HS-5 (cell line): ENCODE measurements at places on chromosomes 3 and 15.

DNA sequence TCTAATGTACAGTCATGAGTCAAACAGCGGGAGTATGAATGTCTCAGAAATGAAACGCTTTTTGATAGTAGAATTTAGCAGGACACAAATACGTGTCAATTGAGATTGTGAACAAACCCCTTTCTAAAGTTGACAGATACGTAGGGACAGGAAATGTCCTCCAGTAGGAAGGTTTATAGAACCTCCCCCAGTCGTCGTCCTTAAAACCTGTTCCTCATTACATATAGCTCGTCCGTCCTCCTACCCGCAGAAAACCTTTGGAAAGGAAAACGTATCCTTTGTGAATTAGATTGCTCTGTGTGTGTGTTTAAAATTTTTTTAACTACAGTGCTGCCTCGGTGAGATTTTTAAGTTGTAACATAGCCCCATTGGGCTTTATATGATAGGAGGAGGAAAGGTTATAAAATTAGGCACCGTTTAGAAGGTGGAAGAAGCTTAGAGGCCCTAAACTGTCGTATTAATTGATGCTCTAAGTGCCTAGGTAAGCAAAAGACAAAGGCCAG lies 4.1 kb downstream of the UBE2E1 start:
- no peak for DNase-seq

GRCh38 chr3:103684904-103685303 lies 1250.1 kb downstream of the ZPLD1 start:
- DNase-seq = no peak

- DNase-seq = no peak
Measured at GRCh38 chr15:71146580-71146982, 31.3 kb downstream of the THSD4 start.

DNA sequence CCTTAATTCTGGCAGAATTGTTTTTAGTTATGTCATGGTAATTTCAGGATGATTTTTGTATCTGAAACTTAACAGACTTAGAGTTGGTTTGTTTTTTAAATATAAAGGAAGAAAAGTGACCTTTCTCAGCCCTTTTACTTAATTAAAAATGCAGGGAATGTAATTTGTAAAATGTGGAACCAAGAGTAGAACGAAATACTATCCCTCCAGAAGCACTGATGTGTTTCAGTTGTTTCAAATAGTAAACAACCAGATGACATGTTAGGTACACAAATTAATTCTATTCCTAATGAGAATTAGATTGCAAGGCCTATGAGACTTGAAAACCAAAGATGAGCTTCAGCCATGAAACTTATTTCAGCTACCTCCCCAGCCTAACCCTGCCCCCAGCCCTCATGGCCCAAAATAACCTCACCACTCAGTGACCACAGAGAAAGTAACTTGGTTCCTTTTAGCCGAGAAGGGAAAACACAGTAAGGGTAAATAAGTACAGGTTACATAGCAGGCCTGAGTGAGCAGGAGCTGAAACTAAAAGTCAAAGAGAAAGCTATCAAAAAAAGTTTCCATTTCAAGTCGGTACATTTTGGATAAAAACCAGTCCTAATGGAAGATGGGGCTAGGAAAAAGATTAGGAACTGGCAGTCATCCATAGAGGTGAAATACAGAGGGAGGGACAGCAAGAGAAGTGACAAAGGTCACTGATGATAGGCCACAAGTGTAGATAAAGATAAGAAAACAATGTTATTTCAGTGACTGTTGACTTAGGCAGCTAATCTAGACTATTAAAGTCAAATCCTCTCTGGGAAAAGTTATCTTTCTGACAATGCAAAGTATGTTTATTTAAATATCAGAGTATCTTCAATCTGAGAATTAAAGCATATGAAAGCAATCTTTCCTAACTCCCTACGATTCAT lies 23.2 kb downstream of the SENP8 start:
- DNase-seq = no peak

DNA sequence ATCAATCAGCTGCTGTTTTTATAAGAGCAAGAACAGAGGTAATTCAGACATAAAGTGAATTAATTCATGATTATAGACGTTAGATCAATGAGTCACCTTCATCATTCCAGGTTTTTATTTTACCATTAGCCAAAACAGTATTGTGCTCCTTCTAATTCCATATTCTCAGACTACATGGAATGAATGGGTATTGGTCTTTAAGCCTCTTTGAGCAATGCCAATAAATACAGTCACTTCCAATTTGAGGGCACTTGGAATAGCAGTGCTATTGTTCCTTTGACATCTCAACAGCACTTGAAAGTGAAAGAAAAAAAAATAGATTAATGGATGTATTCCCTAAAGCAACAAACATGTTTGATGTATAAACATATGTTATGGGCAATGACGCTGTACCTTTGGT lies 830.9 kb upstream of the CFAP20DC start:
- DNase-seq = no peak

- peak; percentile 67 for DNase-seq
Measured at GRCh38 chr3:124669470-124669869, 60.8 kb upstream of the UMPS start.

- DNase-seq = no peak
Measured at GRCh38 chr15:63006032-63006878, 36.3 kb upstream of the TPM1 start.

DNA sequence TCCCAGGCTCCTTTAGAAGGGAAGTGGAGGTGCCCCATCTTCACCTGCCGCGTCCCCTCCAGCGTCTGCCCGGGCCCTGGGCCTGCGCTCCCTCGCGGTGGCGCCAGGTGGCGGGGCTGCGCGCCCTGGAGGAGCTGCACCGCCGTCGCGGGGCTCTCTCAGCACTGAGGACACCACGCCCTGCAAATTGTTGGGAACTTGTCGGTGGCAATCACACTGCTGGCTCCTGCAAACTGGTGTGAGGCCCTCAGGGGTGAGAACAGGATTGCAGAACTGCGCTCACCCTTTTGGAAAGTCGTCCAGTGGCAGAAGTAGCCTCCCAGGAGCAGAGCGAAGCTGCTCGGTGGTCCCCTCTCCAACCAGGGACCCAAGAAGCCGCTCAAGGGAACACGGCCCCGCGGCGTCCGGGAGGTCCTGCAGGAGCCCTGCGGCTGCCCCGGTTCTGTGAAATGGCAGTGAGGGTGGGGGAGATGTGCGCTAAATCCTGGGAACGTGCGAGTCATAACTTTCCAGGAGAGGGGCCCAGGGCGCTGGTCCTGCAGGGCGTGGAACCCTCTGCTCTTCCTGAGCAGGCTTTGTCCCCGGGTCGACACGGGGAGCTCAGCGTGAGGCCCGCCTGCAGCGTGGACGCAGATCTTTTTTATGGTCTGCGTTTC lies 995 bp upstream of the LRRK1 start:
- peak; percentile 50 for DNase-seq

- no peak for DNase-seq
Measured at GRCh38 chr3:184560531-184560930, 1.1 kb upstream of the EPHB3 start.

DNA sequence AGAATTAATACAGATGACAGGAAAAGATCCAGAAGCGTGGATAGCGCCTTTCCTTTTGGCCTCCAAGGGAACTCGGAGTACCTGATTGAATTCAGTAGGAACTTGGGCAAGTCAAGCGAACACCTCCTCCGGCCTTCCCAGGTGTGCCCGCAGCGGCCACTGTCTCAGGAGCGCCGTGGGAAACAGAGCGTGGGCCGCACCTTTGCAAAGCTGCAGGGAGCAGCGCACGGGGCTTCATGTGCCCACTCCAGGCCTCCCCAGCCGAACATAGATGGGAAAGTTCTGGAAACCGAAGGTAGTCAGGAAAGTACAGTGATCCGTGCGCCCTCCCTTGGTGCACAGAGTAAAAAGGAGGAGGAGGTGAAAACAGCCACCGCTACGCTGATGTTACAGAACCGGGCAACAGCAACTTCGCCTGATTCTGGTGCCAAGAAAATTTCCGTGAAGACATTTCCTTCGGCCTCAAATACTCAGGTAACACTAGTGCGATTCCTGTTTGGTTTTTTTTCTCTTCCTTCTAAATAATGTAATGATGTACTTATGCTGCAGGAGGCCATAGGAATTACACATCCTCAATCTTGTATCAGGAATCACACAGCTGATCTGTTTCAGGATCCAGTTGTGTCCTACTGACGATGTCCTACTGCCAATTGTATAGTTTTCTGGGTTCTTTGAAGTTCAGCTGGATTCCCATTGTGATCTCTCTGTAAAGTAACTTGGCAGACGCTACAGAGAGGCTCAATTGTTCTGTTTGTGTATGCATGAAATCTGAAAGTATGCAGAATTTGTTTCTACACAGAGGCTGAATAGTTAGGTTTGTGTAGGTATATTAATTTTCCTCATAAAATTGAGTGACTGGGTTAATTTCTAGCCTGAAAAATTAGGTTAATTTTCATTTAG lies 63.1 kb downstream of the CGNL1 start:
- DNase-seq = no peak

DNA sequence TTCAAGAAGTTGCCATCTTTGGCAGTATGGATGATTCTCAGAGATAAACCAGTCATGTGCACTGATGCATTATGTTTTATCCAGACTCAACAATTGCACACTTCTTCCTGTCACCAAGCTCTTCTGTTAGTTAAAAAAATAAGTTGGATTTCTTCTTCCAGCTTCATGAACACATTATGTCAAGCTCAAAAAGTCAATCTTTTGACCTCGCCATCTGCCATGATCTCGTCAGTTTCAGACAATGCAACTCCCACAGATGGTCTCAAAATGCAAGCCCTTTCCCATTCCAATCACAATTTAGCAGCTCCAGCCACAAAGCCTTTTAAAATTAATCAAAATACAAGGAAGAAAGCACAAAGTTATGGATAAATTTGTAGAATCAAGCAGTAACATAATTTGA lies 42.8 kb downstream of the TFDP2 start:
- no peak for DNase-seq

- DNase-seq = peak; percentile 23
Measured at GRCh38 chr3:41893977-41894376, 67.9 kb downstream of the ULK4 start.

DNA sequence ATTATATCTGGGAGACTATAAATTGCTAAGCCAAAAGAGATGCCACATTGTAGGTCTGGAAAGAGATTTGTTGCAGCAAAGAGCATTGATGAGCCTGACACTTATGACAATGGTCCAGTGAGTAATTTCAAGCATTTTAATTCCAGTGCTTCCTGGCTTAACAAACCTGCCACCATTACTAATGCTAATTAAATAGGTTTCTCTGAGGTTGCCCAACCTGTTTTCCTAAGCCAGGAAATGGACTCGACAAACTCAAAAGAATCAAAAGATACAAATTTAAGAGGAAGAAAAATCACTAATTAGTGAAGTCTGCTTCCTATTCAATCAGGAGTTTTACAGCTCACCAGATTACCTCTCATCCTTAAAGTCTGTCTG lies 36.7 kb upstream of the CTDSPL start:
- DNase-seq = no peak
